ENCODE measurements at places on chromosomes 3 and 15.

DNA sequence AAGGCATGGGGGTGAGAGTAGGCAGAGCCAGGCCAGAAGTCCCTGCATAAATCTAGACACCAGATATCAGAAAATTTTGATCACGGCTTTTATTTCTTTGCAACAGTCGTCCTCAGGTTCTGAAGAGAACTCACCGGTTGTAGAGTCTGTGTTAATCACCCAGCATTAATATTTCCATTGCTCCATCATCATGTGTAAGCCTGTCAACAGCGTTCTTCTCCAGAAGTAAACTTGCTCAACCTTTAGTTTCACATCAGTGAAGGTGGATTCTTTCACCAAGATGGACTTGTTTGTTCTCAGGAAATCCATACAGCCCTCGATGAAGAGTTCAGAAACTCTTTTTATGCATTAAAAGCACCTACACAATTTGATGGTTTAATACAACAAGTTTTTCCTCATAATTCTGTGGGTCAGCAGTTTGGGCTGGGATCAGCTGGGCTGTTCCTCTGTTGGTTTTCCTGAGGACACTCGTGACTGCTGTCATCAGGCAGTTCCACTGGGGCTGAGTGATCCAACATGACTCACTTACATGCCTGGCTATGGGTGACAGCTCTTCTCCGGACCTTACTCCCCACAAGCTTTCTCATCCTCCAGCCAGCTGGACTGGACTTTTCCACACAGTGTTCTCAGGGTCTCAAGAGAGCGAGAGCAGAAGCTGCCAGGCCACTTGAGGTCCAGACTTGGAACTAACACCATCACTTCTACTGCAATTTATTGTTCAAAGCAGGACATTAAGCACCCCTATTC, 303.4 kb downstream of the ZNF621 start:
- no peak for DNase-seq

DNA sequence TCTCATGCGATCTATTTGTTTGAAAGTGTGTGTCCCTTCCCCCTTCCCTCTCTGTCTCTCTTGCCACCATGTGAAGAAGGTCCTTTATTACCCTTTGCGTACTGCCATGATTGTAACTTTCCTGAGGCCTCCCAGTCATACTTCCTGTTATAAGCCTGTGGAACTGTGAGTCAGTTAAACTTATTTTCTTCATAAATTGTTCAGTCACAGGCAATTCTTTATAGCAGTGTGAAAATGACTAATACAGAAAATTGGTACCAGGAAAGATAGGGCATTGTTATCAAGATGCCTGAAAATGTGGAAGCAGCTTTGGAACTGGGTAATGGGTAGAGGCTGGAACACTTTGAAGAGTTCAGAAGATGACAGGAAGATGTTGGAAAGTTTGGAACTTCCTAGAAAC, 743.7 kb upstream of the NECTIN3 start:
- no peak for DNase-seq

DNA sequence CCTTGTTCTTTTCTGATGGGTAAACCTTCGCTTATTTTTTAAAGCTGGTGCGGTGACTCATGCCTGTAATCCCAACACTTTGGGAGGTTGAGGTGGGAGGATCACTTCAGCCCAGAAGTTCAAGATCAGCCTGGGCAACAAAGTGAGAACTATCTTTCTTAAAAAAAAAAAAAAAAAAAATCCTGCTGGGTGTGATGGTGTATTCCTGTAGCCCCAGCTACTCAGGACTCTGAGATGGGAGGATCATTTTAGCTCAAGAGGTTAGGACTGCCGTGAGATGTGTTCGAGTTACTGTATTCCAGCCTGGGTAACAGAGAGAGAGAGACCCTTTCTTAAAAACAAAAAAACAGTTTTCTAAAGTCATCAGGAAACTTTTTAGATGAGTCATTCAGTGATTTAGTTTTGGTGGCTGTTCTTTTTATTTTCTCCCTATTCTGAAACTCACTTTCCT, 37.7 kb downstream of the SLMAP start:
- no peak for DNase-seq

GRCh38 chr3:122612696-122613095, 35.2 kb downstream of the PARP15 start:
- DNase-seq, result no peak

GRCh38 chr3:151835751-151836525, 22.0 kb downstream of the AADAC start:
- DNase-seq, result no peak

- DNase-seq, result no peak
Measured at GRCh38 chr15:99966815-99967214, 233.6 kb upstream of the LYSMD4 start.

GRCh38 chr15:43794269-43795037, 2.3 kb downstream of the SERF2 start:
- DNase-seq, result no peak

DNA sequence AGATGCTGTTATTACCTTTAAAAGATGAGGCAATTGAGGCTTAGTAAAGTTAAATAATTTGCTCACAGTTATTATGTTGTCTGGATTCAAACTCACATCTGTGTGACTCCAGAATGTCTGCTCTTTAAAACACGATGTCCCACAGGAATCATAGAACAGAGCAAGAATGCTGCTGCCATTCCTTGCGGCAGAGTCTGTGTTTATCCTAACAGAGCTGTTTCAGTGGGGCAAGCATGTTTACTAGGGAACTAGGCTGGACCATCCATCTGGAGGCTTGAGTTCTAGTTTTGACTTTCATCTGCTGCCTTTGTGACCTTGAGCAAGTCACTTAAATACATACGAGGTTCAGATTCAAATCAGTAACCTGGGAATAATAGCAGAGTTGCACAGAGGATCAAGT, 72.1 kb downstream of the BBX start:
- DNase-seq, result no peak

GRCh38 chr15:59217876-59218498, 11.3 kb downstream of the LDHAL6B start:
- no peak for DNase-seq

DNA sequence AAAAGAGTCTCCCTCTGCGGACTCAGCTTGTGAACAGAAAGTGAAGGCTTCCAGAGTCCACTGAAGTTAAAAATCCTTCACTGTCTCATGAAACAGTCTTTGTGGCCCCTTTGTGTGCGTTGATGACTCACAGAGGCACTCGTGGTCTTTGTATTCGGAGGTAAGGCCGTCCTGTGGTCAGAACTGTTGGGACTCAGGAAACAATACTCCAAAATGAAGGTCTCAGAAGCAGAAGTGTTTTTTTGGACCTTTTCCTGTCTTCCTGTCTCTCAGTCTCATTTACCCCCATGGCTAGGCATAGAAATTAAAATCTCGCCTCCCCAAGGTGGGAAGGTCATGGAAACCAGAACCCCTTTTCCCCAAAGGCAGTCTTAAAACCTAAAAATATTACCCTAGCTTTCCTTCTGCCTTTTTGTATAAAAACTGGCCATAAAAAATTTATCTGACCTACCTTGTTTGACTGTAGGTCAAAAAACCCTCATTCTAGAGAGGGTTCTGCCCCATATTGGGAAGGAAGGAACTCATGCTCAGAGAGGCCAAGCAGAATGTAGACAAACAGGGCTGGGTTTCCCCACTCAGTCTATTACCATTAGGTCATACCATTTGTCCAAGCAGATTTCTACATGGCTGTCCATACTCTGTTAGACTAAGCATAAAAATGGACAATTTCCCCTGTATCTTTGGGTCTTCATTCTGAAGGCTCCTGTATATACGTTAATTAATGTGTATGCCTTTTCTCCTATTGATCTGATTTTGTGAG, 19.1 kb upstream of the EPB42 start:
- no peak for DNase-seq
